ENCODE measurements at places on chromosomes 6 and 20.

- no peak for DNase-seq
Measured at GRCh38 chr20:30286157-30286556, 971.3 kb upstream of the DEFB115 start.

- DNase-seq = no peak
Measured at GRCh38 chr20:34129518-34130162, 17.6 kb upstream of the EIF2S2 start.

- DNase-seq = no peak
Measured at GRCh38 chr6:156511051-156511450, 266.1 kb upstream of the ARID1B start.

GRCh38 chr6:153553627-153554026, 422.5 kb upstream of the RGS17 start:
- no peak for DNase-seq

DNA sequence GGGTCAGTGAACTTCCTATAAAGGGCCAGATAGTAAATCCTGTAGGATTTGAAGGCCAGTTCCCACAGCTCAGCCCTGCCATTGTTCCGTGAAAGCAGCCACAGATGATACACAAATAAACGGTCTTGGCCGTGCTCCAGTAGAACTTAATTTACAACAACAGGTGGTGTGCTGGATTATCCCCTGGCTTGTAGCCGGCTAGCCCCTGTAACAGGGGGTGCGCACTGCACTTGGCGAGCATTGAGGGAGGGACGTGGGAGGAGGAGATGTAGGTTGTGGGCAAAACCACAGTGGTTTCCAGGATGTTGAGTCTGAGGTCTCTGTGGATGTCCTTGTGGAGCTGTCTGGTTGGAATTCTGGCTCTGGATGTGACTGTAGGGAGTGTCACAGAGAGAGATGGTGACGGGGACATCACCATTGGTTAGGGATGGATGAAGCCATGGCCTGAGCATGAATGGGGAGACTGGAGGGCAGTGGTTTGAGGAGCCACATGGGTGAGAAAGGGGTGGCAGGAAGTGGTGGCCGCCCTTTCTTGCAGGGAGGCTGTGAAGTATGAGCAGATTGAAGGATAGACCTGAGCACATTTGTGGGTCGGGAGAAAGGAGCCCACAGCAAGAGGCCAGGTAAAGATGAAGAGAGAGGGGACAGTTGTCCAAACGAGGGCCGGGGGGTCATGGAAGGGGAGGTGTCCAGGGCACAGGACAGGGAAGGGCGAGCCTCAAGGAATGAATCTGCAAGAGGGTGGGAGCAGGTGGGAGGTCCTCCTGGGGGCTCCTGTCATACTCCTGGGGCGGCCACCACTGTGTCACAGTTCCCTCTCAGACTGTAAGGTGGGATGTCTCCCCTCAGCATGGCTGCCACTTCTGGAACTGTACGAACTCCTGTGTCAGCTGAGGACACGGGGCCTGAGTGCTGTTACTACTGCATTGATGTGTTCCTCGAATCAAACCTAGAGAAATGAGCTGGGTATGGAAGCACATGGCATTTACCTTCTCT, 53.6 kb downstream of the CDH26 start:
- no peak for DNase-seq

DNA sequence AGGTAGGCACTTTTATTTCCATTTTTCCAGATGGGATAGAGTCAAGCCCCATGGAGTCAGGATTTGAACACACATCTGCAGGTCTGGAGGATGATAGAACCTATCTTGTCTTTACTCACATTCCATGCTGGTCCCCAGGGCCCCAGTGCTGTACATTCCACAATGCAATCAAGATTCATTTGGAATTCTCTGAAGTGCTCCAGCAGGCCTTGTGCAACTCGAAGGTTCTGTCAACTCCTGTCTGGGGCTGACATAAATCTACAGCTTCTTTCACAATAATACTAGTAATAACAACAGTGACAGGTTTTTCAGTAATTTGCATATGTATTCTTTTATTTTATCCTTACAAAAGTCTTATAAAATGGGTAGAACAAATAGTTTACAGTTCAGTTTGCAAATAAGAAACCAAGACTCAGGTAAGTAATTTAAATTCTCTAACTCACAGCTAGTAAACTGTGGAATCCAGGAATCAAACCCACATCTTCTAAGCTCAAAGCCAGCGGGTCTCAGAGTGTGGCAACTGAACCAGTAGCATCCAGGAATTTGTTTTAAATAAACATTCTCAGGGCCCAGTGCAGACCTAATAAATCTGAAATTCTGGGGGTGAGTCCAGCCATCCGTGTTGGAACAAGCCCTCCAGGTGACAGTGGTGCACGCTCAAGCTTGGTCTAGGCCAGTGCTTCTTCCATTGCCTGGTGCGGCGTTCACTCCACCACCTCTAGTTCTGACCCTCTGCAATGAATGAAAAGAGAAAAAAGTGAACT, 137.0 kb upstream of the TNFAIP3 start:
- no peak for DNase-seq

GRCh38 chr6:87029711-87030314, 65.1 kb downstream of the CGA start:
- no peak for DNase-seq

GRCh38 chr20:63344616-63345327, 16.4 kb downstream of the CHRNA4 start:
- DNase-seq = no peak

GRCh38 chr6:91569071-91569470, 982.2 kb upstream of the MAP3K7 start:
- no peak for DNase-seq

GRCh38 chr6:154969796-154970195, 25.3 kb upstream of the TIAM2 start:
- no peak for DNase-seq

DNA sequence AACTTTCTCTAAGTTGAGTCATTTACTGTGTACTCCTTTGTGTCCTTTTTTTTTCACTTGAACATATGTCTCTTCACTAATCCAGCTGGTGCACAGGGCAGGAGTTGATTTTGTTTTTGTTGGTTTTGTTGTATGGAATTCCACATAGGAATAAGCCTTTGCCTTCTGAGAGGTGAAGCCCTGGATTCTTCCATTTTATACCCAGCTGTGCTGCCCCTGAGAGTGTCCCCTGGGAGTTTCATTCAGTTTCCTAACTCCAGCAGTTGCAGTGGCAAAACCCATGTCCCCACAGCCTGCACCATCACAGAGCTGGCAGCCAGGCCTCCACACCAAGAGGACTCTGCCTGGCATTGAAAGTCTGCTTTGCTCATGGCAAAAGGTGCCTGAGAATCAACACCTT, 107.3 kb upstream of the SYNDIG1 start:
- no peak for DNase-seq

DNA sequence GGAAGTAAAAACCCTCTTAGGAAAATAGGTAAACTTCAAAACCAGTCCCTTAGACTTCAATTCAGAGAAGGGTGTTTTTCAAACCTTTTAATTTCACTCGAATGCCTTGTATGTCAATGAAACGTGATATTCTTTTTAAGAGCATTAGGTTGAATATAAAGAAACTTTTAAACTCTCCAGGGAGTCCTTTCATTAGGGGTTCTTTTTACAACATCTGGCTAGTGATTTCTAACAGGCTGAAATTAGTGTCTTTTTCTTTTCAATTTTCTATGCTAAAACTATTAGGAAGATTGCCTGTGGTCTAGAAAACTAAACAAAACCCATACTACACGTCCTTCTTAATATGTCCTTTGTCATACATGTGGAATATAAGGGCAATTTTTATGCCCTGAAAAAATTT, 569.7 kb upstream of the CITED2 start:
- no peak for DNase-seq

- no peak for DNase-seq
Measured at GRCh38 chr20:61978491-61978890, 87.2 kb downstream of the TAF4 start.

GRCh38 chr6:157967486-157967885, 14.2 kb upstream of the SYNJ2 start:
- DNase-seq = no peak

GRCh38 chr6:24547243-24547642, 52.5 kb downstream of the ALDH5A1 start:
- DNase-seq = no peak

DNA sequence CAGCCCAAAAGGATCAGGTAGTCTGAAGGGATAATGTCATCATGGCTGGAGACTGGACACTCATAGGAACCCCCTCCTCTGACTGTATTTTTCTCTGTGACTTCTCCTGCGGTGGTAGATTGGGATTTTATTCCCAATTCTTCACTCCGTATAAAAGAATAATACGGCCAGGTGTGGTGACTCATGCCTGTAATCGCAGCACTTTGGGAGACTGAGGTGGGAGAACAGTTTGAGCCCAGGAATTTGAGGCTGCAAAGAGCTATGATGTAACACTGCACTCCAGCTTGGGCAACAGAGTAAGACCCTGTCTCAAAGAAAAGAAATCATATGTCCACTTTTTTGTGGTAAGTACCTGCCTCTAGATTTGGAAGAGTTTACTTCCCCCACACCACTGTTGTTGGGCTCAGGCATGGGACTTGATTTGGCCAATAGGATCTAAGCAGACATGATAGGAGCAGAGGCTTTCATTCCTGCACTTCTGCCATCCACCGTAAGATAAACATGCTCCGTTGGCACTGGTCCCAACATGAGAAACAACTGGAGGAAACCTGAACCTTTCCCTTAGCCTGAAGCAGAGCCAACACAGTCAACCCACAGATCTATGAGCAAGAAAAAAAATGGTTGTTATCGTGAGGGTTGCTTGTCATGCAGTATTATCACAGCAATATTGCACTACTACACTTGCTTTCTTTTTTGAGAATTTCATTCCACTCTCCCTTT, 82.0 kb downstream of the JPH2 start:
- DNase-seq = no peak

GRCh38 chr6:144886682-144887081, 601.5 kb downstream of the UTRN start:
- no peak for DNase-seq

GRCh38 chr6:66199171-66199570, 492.1 kb upstream of the EYS start:
- no peak for DNase-seq

- no peak for DNase-seq
Measured at GRCh38 chr6:79868098-79868722, 79.1 kb downstream of the ELOVL4 start.

- no peak for DNase-seq
Measured at GRCh38 chr6:42783876-42784642, 2.2 kb downstream of the BICRAL start.

DNA sequence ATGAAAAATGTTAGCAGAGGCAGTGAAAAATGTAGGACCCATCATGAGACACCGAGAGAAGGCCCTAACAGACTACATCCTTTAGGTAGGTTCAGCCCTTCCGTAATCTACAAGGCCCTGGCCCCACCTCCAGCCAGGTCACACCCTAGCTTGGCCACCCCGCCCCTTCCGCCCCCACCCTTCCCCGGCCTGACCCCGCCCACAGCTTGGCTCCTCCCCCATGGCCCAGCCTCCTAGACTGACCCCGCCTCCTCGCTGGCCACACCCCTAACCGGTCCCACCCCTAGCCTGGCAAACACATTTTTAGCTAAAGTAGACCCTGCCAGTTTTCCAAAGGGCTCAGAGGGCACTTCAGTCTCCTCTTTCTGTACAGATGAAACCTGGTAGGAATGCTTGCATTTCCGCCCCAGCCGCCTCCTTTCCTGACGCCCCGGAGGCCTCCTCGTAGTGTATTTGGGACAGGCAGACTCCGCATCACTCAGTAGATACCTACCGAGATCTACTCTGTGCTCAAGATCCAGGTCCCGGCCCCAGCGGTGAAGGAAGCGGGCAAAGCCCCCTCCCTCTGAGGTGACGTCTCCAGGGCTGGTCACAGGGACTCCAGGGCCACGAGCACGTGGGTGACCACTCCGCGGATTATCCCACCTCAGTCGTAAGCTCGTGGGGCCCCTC, 443.5 kb downstream of the PREX1 start:
- no peak for DNase-seq
